ENCODE measurements at places on chromosomes 6 and 20. TPM values are rescaled to one million over a fixed set of nuclear protein-coding genes. Genes with fewer than 3 reads are reported as not detected.

NKX2-4 gene
- total RNA-seq, result 3.8 TPM

UBE2C gene
- 167 TPM for total RNA-seq

CDH26 gene
- 0.29 TPM for total RNA-seq

PARD6B gene
- total RNA-seq, result 26.0 TPM

DNA sequence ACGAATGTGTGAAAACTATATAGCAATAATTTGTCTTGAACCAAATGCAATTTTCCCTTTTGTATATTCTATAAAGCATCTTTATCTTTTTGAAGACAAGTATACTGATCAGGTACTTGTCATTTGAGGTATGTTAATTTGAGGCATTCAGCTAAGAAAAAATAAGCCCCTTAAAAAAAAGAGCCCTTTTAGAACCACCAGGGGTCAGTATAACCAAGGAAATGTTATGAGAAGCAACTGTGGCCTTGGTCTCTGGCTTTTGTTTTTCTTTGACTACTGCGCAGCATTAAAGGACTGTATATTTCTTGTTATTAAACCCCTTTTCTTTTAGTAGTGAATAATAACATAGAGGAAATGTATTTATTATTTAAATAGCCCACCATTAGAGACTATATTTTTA is 43.1 kb downstream of the CD109 start:
- peak; percentile 56 for DNase-seq

- DNase-seq, result peak; percentile 81
Observed at GRCh38 chr6:72182337-72183246, 296.2 kb downstream of the RIMS1 start.

GRCh38 chr20:38685853-38686473 is 38.3 kb upstream of the SLC32A1 start:
- peak; percentile 27 for DNase-seq

DNA sequence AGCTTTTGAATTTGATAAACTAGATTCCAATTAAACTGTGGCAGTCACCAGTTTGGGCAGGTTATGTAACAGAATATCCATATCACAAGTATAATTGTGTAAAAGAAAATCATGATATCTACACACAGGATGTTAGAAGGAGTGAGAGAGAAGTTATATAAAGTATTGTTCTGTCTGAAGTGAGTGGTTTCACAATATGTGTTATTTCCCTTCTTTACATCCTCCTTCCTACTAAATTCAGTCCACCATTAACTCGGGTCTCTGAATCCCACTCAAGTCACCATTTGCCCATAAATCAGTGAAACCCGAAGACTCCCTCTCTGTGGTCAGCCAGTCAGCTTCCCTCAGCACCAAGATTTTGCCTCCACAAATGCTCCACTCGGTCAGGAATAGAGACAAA is 796 bp downstream of the HLA-DQB1 start:
- no peak for DNase-seq

GRCh38 chr6:107607116-107607515 is 117.2 kb downstream of the SOBP start:
- DNase-seq, result no peak
